Sigmoid colon (tissue), 7 donors: ENCODE measurements at places on chromosomes 4 and X. TPM values are rescaled to one million over a fixed set of nuclear protein-coding genes. Genes with fewer than 3 reads are reported as not detected.

Gene CPE
- polyA plus RNA-seq = 5.4 TPM

Gene UFSP2
- polyA plus RNA-seq = 18.0 TPM

DNA sequence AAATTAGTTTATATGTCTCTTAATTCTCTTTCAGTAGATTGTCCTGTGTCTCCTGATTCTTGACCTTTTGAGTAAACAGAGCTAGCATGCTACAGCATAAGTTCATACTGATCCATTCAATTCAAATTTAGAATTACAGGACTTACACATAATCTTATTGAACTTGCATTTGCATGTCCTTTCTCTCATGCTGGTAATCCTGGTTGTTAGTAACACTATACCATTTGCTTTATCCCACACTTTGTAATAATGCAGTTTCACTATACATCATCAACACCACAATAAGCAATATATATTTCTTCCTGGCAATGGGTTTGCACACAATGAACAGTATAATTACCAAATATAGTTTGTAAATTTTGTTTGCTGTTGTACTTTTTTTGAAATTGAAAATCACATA, 937.2 kb upstream of the GRID2 start:
- no peaks in the 10 kb centered on the region for H3K4me1 ChIP-seq
- no peaks in the 10 kb centered on the region for H3K27me3 ChIP-seq
- H3K27ac ChIP-seq = no peak overlapping the region
- H3K4me3 ChIP-seq = no peak overlapping the region
- DNase-seq = no peak

Gene CTAG2
- polyA plus RNA-seq = not detected

Gene COL25A1
- 0.15 TPM for polyA plus RNA-seq

- DNase-seq = no peak
- H3K36me3 ChIP-seq = no peaks in the 10 kb centered on the region
- H3K4me1 ChIP-seq = no peaks in the 10 kb centered on the region
- no peaks in the 10 kb centered on the region for H3K27me3 ChIP-seq
These were observed 1582.4 kb downstream of the PCDH18 start for GRCh38 chr4:135949931-135950330.

DNA sequence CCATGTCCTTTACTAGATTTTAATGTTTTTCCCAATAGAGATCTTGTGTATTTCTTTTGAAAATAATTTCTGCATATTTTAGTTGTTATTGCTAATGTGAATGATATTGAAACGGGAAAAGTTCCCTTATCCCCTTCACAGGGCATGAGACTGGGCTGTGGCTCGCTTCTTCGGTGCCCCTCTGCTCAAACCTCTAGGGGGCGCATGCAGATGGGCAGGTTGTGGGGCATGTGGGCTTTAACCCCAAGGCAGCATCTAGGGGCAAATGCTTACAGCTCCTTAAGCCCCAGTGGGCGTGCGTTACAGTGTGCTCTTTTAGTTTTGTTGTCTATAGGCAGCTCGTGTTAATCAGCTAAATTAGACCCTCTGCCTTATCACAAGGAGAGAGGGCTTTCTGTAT, 194.7 kb downstream of the OPHN1 start:
- H3K36me3 ChIP-seq = no peaks in the 10 kb centered on the region
- H3K27me3 ChIP-seq = no peaks in the 10 kb centered on the region
- no peaks in the 10 kb centered on the region for H3K4me1 ChIP-seq
- H3K27ac ChIP-seq = no peak overlapping the region

Gene JCHAIN
- 206 TPM for polyA plus RNA-seq

GRCh38 chr4:26192899-26193869, 127.6 kb upstream of the RBPJ start:
- no peak for DNase-seq
- H3K36me3 ChIP-seq = no peaks in the 10 kb centered on the region
- H3K27me3 ChIP-seq = no peaks in the 10 kb centered on the region
- H3K4me3 ChIP-seq = no peak overlapping the region
- no peaks in the 10 kb centered on the region for H3K4me1 ChIP-seq
- H3K27ac ChIP-seq = no peak overlapping the region

Gene MAB21L2
- polyA plus RNA-seq = 40.2 TPM

GRCh38 chr4:112938461-112939058, 110.9 kb upstream of the ANK2 start:
- DNase-seq = no peak
- no peaks in the 10 kb centered on the region for H3K36me3 ChIP-seq
- H3K4me1 ChIP-seq = no peaks in the 10 kb centered on the region
- no peak overlapping the region for H3K4me3 ChIP-seq
- no peaks in the 10 kb centered on the region for H3K27me3 ChIP-seq

Gene TBC1D8B
- 3.6 TPM for polyA plus RNA-seq
